ENCODE measurements at places on chromosomes 16 and 17.

DNA sequence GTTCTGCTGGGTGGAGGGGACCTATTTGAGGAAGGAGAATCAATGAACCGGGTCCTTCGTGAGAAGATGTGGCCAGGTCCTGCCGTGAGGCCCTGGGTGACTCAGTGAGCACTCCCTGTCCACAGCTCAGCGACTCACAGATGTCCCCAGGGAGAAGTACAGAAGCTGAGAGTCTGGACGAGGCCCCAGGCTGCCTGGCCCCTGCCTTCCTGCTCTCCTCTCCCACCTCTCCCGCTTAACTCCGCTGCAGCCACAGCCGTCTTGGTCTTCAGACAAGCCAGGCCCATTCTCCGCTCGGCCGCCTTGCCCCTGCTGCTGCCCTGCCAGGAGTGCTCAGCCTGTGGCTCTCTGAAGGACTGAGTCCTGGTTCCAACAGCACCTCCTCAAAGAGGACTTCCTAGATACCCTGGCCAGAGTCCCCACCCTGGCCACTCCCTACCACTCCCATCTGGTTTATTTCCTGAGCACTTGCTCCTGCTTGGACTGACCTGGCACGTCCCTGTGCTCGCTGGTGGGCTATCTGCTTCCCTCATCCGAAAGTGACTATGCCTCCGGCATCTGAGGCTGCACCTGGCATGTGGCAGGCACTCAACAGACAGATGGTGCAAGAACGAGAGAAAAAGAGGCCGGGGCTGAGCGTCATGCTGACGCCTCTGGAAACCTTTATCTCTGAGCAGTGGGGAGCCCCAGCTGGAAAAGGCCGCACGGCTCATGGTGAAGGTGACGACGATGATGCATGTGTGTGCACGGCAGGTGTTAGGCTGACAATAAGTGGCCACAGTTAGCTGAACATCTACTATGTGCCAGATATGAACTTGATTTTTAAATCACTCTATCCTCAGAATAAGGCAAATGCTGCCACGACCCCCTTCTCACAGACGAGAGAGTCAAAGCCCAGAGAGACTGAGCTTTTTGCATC, 9.2 kb upstream of the TNFRSF13B start:
- no peak for DNase-seq

- DNase-seq, result no peak
Measured at GRCh38 chr16:30839523-30840227, 52.7 kb upstream of the ZNF629 start.

GRCh38 chr17:39641883-39642282, 4.9 kb downstream of the STARD3 start:
- DNase-seq, result no peak

DNA sequence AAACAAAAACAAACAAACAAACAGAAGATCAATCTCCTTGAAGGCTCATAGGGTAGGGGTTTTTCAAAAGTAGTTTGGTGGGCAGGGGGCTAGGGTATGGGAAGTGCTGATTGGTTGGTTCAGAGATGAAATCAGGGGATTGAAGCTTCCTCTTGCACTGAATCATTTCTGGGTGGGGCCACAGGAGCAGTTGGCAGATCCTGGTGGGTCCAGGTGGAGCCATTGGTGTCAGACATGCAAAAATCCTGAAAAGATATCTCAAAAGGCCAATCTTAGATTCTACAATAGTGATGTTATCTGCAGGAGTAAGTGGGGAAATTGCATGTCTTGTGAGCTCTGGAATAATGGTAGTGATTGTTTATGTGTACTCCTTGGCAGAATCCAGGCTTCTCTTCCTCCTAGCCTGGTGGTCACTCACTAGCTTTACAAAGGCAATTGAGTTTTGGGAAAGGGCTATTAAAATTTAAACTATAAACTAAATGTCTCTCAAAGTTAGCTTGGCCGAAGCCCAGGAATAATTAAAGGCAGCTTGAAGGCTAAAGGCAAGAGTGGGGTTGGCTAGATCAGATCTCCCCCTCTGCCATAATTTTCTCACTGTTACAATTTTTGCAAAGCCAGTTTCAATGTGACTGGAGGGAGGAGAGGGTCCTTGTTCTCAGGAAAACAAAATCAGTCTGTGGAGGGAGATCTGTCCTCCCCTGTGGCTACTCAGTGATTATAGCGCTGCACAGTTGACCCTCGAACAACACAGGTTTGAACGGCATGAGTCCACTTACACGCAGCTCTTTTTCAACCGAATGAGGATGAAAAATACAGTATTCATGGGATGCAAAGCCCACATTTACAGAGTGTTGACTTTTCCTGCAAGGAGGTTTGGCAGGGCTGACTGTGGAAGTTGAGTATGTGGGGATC, 45.2 kb downstream of the RNF112 start:
- no peak for DNase-seq

DNA sequence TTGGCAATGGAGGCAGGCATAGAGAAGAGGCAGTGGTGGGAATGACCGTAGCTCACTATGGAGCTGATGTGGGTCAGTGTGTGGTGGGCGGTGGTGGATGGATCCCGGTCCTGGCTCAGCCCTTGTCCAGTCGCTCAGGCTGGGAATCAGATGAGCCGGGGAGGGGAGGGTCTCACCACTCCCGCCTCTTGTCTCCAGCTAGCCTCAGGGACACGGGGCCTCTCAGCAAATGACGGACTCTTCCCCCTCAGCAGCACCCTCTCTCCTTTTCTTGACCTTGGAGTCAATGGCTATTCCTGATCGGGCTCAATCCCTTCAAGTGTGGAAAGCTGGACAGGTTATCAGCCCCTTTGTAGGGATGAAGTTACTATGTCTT, 208.5 kb downstream of the NTN1 start:
- no peak for DNase-seq

All from NCI-H1092 (cell line).